AG09309 (cell line): ENCODE measurements at places on chromosomes 12 and 14.

GRCh38 chr14:66359500-66359899 lies 126.7 kb upstream of the CCDC196 start:
- no peak for DNase-seq

DNA sequence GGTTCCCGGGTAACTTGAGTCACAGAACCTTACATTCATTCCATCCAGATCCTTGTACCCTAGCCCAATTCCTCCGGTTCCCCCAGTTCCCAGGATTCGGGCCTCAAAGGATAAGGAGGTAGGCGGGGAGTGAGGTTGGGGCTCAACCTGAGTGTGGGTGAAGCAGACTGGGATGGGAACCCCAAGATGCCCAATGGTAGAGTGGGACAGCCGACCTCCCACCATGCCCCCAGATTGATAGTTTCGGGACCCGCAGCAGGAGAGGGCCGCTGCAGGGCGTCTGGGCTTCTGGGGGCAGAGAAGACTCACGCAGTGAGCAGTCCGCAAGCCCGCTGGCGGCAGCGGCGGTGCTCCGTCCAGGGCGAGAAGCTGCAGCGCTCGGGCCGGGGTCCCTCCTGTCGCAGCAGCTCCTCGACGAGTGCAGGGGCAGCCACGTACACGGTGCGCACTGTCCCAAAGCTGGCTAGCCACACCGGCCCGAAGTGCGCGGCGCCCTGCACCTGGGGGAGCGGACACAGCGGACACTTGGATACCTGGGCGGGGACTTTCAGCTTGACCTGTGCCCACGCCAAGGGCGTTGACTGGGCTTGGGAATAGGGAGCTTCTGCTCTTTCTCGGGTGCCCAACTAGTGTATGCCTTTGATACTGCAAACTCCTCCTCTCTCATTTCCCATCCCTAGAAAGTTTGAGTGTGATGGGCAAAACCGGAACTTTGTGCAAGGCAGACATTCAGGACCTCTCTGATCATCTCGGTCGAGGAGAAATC lies 997 bp downstream of the CYP27B1 start:
- no peak for DNase-seq

DNA sequence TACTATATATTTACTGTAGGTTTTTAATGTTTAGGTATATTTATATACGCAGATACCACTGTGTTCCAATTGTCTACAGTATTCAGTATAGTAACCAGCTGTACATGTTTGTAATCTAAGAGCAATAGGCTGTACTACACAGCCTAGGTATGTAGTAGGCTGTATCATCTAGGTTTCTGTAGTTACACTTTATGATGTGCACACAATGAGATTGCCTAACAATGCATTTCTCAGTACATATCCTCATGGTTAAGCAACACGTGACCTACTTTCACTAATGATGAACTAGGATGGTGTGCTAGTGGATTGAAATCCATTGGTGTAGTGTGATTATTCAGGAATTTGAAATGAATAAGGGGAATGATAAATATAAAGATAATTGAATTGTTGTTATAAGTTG lies 77.7 kb downstream of the ETNK1 start:
- no peak for DNase-seq

DNA sequence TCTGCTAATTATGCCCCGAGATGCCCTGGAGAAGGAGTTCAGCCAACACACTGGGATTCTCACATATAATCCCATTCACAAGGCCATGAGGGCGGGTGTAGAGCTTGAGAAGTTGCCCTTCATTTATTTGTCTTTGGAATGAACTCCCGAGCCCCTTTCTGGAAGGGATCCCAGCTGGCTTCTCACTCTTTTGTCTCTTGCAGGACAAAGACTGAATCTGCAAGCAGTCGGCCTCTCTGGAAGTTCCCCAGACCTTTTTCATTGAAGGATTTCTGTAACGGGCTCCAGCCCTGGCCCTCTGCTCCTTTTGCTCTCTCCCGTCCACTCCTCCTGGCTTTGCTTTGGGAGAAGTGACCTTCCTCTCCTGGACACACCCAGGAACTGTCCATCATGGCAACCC lies 163.3 kb upstream of the SFSWAP start:
- DNase-seq: no peak

DNA sequence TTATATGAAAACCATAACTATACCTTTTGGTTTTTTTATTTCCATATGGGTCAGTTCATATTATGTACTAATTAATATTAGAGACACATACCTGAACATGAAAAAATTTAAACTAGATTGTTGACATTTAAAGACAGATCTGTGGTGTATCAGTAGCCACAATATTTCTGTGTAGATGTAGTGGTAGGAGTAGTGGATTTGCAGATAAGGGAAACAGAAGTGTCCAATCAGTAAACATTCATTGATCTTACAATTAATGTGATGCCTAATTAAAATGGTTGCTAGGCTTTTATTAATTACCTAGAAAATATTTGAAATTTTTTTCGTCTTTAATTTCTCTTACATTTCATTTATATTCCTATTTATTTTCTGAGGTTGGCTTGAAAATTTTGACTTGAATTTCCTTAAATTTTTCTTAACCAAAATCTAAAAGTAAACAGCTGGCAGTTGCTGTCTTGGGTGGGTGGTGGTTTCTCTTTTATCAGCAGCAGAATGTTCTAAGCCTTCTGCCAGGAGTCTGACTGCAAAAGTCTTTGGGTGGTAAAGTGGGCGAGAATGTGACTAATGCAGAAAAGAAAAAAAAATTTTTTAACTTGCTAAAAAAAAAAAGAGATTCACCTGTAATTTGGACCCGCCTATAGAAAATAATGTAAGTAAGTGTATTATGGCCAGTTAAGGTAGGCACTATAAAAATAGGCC lies 2.4 kb downstream of the FGFR1OP2 start:
- no peak for DNase-seq

DNA sequence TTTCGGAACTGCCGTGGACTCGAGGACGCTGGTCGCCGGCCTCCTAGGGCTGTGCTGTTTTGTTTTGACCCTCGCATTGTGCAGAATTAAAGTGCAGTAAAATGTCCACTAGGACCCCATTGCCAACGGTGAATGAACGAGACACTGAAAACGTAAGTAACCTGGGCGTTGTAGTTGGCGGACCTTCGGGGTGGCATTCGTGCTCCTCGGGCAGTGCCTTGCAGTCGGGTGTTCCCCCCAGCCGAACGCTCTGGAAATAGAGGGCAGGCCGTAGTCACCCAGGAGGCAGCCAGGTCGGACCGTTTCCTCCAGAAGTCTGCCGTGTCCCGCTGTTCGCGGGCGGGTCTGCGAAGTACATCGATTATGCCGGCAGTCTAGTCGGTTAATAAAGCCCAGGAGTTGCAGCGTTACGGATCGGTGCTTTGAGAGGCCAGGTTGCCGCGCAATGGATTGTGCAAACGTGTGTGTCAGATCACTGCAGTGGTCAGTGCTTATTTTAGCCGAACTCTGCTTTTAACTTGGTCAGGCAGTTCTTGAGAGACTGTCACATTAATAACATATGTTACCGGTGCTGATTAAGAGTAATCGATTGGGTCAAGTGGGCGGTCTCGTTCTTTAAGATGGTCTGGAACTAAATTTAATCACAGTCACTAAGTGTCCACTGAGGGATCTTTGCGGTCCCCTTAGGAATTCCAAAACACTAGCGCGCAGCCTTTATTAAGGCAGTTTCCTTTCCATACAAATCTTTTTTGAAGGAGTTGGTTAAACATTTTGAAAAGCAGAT lies 906 bp downstream of the MARK3 start:
- DNase-seq: no peak

DNA sequence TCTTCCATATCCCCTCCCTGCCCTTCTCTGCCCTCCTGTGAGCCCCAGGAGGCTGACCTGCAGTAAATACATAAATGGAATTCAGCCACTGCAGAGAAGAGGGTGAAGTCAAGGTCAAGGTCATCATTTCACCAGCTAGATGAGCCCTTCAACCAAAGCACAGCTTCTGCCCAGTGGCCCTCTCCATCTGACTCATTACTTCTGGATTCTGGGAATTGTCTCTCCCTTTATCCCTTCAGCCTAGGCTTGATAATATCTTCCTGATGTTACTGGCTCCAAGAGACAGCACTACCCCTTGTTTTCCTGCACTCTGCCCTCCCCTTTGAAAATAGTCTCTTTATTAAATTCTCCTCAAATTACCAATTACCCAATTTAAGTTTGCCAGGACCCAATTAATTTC lies 64.5 kb downstream of the TTC9 start:
- DNase-seq: no peak

DNA sequence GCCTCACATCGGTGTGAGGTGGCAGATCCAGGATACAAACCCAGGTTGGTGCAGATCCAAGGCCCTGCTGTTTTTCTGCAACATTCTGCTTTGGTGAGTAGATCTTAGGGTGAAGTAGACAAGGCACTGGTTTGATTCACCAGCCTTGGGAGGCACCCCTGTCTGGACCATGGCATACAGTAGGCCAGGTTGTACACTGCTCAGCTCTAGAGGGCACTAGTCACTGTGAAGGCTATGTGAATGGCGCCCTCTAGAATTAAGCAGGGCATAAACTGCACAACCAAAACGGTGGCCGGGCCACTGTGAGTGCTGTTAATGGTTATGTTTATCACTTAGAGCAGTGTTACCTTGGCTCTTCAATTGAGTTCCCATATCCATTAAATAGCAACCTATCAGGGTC lies 280.6 kb upstream of the PWP1 start:
- no peak for DNase-seq

GRCh38 chr12:128326406-128326805 lies 59.4 kb downstream of the TMEM132C start:
- no peak for DNase-seq

DNA sequence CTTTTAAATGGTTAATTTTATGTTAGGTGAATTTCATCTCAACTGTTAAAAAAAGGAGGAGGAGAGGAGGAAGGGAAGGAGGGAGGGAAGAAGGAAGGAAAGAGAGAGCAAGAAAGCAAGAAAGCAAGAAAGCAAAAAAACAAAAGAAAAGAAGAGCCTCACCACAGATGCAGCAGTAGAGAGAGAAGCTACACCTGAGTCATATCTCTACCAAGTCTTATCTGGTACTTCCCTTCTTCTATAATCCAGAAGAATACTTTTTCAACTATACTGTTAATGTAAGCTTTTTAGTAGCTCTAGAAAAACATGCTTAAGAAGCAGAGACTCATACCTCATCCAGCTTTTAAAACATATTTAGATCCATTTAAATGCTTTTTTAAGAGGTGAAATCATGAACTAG lies 5.6 kb upstream of the IL26 start:
- no peak for DNase-seq
